Heart right ventricle (tissue), 16 donors: ENCODE measurements at places on chromosomes 12 and 14.
A peak's percentile ranks its signal among the peaks of the same experiment; 100 is the strongest.

DNA sequence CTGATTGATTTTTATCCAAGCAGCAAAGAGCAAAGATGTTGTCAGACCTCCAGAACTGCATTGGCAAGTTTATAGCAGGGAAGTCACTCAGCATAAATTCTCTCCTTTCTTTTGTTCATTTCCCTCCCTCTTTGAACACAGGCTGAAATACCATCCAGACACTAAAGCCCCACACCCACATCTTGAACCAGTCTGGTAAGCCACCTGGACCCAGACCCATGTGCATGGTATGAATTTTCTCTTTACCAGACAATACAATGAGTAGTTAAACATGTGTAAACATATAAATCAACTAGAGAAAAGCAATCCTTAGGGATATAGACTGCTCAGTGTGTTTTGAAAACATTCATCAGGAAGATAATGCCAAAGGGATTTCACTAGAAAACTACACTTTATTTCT lies 488.3 kb upstream of the FLRT2 start:
- DNase-seq: no peak

- no peak for DNase-seq
Observed at GRCh38 chr12:50637870-50638481, 125.9 kb upstream of the ATF1 start.

DNA sequence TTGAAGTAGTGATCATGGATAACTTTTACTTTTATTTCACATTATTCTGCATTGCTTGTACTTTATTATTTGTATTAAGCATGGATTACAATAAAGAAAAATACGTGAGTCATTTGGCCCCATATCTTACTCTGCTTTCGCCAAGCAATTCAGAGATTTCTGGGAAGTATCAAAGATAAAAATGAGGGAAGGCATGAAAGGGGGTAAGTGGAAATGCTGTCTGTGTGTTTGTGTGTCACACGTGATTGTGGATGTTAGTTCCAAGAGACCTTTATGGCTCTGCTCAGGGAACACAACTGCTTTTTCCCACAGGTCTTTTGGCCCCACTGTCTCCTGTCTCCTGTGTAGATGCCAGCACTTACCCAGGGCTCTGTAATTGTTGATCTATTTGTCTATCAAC lies 10.5 kb downstream of the NID2 start:
- no peak for DNase-seq

GRCh38 chr14:98093111-98093510 lies 1178.9 kb downstream of the BCL11B start:
- DNase-seq: no peak

GRCh38 chr14:89973234-89973823 lies 17.6 kb downstream of the TDP1 start:
- peak; percentile 52 for DNase-seq

DNA sequence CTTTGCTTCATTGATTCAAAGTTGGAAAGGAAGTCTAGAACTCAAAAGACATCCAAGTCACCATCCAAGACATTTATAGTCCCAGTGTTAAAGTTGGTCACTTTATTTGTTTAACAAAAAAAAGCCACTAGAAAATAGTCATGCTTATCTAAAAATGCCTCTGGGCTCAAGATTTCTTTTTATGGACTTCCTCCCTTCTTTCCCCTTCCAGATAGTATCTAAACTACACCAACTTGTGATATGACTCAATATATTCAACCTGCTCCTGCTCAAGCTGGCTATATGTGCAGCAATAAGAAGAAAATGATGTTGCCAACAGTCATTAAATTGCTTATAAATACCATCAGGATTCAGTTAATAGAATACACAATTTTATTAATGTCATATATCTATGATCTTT lies 1177.1 kb downstream of the FLRT2 start:
- DNase-seq: no peak

DNA sequence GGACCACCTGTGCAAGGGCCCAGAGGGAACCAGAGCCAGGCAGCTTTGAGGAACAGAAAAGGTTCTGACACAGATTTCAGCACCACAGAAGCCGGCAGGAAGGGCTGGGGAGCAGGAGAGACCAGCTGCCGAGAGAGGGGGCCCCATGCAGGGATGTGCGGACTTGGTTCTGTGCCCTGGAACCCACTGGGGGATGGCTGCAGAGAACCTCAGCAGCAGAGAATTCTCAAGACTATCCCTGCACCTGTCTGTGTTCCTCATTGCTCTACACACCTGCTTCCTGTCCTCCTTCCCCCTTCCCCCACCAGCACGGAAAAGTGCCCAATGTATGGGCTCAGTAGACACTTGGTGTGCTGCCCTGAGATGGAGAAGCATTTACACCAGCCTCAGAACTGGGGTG lies 3.2 kb downstream of the SERPINA9 start:
- no peak for DNase-seq

- no peak for DNase-seq
Observed at GRCh38 chr12:56137853-56138571, 9.9 kb downstream of the ESYT1 start.

DNA sequence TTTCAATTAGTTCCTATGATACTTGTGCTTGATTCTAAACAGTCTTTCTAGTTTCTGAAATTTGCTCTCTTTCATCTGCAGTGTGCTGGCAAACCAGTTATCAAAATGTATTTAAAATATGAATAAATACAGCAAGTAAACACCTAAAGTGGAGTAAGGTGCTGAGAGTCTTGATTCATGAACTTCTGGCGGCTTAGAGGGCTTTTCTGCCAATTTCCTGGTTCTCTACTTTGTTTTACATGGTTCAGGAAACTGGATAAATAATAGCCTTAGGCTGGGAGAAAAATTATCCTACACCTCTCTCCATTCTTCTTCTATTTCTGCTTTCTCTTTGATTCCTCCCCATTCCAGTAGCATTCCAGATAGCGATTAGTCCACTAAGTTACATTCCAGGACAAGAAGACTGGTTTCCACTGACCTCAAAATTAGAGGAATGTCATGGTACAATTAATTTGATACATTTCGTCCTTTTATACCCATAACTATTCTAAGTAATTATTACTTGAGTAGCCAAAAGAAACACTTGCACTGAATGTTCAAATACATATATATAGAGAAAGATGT lies 14.9 kb downstream of the ATP2B1 start:
- no peak for DNase-seq

DNA sequence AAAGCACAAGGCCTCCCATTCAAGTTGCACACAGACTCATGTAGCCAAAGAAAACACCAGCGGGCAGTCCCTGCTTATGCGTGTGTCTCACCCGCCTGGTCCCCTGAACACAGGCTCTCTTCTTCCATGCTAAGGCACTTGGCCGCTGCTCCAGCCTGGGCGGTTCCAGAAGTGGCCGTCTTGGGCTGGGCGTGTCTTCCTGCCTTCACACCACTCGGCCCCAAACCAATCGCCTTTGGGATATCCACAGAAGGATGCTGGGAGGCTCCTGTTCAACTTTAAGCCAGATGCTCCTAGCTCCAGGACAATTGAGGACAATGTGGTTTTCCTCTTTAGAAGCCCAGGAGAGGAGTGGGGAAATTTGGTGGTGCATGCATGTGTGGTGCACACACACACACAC lies 2.2 kb downstream of the SCARB1 start:
- peak; percentile 77 for DNase-seq

DNA sequence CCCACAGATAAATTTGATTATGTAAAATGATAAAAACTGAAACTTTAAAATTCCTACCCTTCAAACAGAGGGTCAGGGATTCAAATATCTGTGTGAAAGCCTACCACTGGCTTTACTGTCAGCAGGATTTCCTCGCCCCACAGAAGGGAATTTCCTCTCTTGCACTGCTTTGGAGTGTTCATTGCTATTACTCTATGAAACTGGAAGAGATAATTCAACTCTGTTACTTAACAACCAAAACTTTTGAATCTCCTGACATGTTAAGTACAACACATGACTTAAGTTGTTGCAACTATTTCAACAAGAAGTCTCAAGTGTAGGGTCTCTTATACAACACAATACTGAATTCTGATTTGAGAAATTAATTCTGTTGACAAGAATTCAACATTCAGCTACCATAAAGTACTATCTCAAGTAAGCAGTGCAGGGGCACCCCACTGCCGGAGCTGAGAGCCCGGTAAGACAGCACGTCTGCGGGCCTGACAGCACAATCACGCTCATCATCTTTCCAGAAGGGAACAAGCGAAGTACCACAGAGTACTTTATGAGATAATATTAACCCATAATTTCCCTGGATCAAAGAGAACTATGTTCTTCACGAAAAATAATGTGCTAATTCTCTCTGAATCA lies 22.9 kb downstream of the DICER1 start:
- DNase-seq: no peak

- peak; percentile 73 for DNase-seq
Observed at GRCh38 chr12:132084621-132085290, 59.4 kb downstream of the DDX51 start.

- DNase-seq: no peak
Observed at GRCh38 chr14:70052990-70053389, 135.8 kb downstream of the SLC8A3 start.

DNA sequence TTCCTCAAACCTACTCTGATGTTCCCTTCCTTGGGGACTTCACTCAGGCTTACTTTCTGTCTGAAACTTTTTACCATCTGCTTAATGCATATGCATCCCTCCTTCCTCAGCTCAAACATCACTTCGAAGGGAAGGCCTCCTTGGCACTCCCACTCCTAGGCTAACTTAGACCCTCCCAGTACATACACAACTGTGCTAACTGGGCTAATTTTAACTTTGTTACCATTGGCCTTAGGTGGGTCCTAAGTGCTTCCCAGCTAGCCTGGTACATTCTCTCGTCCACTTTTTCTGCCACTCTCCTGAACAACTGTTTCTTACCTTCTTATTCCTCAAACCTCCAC lies 3.8 kb downstream of the EEF1AKMT3 start:
- DNase-seq: no peak

GRCh38 chr12:109595321-109595902 lies 21.8 kb downstream of the MVK start:
- no peak for DNase-seq
